ENCODE measurements at places on chromosomes 5 and 9.

DNA sequence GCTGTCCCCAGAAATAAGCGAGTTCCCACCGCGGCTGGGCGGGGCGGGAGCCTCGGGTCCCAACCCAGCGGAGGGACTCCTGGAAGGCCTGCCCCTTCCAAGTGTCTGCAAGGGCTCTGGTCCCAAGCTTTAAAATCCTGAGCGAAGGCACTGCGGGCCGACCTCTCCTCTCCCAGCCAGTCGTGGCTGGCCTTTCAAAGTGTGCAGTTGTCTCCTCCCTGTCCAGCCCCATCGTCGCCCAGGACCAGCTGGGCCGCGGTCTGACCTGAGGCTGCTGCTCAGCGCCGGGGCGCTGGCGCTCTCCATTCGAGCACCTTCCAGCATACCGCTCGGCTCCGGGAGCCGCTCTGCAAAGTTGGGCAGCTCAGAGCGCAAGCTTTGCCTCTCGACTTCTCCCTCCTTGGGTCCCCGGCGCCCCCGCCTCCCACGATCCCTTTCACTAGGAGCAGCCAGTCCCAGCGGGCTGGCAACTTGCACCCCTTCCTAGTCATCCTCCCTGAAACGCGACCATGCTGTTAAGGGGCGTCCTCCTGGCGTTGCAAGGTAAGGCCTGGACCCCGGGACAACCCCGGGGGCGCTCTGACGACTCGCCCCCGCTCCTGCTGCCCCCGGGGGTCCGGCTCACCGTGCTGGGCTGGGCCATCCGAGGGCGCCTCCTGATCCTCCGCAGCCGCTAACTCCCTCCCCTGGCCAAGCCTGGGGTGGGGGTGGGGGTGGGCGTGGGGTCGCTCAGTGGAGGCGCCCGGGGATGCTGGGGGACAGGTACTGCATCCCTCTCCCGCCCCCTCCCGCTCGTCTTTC, at the start of gene MAMDC2:
TSS of gene MAMDC2 (plus strand) at position 160 of the 801 bp plus-strand sequence. CDS start at position 510, 350 bp downstream.
- no peak for DNase-seq

GRCh38 chr9:27437652-27438373, 86.3 kb upstream of the IFNK start:
- DNase-seq = peak; percentile 87

- no peak for DNase-seq
Observed at GRCh38 chr5:55151923-55152842, 7.8 kb upstream of the GPX8 start.

- no peak for DNase-seq
Observed at GRCh38 chr5:38707352-38708210, 138.2 kb upstream of the OSMR start.

GRCh38 chr5:24388448-24388847, 256.3 kb downstream of the CDH10 start:
- DNase-seq = no peak

GRCh38 chr9:77883133-77883532, 148.5 kb downstream of the GNAQ start:
- DNase-seq = no peak

- DNase-seq = peak; percentile 5
Observed at GRCh38 chr5:112616812-112617547, 120.7 kb upstream of the APC start.

Measured in NCI-H345 (cell line).